ENCODE measurements at places on chromosomes 2 and 18.

DNA sequence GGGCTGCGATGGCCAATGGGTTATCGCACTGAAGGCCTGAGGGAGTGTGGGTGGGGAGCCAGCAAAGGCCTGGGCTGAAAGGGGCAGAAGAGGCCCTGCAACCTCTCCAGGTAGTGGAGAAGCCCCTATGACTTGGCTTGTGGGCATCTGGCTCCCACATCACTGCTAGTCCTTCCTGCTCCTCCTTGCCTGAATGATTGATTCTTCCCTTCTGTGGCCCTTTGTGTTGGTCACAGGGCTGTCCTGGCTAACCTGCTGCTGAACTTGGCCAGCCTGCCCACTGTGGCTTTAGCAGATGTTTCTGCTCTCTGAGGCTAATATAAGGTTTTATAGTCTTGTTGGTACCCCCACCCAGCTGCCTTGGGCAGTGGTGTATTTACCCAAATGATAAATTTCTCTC is 136.2 kb upstream of the ALPP start:
- no peak for DNase-seq

DNA sequence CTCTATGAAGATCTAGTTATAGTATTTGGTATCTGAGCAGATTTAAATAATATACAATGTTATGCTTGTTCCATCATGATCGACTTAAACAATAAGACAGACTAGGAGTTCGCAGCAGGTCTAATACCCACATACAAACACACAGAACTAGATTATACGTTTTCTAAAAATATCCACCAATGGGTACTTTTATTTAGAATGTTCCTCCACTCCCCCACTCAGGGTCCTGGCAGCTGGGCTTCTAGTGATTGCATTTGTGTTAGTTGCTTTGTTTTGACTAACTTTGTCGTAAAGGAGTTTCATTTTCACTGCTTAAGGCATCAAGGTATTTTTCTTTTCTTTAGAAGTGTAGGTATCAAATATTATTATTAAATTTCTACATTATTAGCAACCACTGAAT is 91.4 kb downstream of the RPRM start:
- DNase-seq = no peak

DNA sequence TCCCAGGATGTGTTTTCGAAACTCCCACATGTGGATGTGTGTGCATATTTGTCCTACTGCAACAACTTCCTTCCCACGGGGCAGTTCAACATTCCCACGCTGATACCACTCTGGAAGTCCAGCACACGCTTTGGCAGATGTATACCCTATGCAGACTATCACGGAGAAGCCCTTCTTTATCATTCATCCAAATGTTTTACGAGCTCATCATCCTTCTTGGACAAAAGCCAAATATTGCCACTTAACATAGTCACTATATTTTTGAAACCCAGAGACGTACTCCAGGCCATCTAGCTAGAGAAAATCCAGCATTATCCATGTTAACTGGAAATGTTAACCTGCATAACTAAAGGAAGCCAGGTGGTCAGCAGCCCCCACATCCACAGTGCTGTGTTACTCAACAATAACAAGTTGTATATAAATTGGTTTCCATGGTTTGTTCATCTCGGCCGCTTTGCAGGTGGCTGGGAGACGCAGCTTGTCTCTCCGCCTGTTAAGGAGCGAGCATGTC is 131.5 kb downstream of the ZNF532 start:
- peak; percentile 9 for DNase-seq

- no peak for DNase-seq
These were observed 13.4 kb upstream of the KCTD1 start for GRCh38 chr18:26561769-26562168.

DNA sequence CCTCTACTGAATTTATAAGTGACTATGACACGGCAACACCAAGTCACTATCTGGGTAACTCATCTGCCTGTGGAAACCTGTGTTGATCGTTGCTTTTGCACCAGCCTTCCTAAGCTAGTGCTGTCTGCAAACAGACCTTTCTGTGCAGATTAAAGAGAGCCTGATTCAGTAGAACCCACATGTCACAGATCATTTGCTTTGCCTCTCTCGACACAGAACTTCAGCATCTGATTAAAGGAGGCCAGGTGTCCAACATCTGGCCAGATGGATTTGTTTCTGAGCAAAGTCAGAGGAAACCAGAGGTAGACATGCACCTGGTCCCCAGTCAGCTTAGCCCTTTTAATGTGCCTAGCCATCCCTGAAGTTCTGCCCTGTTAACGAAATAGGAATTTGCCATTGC is 15.0 kb upstream of the TTR start:
- DNase-seq = peak; percentile 31

GRCh38 chr2:120385355-120386127 is 39.6 kb downstream of the INHBB start:
- no peak for DNase-seq

GRCh38 chr2:68251855-68252399 is 405 bp downstream of the PPP3R1 start:
- no peak for DNase-seq

DNA sequence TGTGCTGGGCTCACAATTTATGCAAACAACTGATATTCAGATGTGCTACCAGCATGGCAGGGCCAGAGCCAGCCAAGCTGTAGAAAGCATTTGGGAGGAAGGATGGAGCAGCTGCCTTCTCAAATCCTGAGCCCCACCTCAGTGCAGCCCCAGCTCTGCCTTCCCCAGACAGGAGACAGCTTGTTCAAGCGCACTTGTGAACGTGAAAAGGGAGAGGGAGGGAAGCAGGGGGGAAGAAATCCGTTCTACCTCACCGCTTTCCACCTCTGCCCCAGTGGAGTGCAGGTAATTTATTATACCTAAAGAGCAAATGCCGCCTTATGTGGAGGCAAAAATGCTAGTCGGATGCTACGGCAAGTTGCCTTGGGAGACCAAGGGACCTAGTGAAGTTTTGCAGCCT is 66.0 kb upstream of the SLC14A2 start:
- no peak for DNase-seq

DNA sequence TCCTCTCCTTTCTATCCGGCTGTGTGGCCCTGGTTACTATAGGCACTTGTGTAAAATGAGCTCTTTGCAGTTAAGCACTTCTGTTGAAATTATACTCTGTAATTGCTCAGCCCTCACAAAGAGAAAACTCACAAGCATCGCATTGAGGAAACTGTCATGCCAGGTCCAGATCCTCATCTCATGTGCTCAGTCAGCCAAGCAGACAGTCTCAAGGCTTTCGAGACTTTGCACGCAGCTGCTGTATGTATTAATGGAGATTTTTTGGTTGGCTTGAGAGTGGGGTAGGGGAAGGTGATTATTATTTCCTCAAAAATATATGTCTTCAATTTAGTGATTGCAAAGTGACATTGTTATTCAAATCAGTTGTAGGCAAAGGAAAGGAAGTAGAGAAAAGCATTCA is 33.0 kb upstream of the PHLPP1 start:
- DNase-seq = no peak

DNA sequence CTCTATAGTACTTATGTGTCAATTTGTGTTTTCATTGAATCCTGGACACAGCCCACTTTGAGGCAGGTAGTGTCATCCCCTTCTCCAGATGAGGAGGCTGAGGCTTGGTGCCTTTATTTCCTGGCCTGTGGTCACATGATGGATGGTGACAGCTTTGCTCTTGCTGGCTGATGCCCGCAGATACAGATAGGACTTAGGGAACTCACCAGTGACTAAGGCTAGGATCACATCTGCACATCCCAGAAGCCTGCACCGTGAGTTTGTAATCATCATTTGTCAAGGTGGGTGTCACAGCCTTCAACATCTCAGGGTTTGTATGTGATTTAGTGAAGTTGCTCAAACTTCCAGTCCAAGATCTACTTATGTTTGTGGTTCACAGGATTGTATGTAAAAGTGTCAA is 295.1 kb upstream of the RAB12 start:
- DNase-seq = no peak

DNA sequence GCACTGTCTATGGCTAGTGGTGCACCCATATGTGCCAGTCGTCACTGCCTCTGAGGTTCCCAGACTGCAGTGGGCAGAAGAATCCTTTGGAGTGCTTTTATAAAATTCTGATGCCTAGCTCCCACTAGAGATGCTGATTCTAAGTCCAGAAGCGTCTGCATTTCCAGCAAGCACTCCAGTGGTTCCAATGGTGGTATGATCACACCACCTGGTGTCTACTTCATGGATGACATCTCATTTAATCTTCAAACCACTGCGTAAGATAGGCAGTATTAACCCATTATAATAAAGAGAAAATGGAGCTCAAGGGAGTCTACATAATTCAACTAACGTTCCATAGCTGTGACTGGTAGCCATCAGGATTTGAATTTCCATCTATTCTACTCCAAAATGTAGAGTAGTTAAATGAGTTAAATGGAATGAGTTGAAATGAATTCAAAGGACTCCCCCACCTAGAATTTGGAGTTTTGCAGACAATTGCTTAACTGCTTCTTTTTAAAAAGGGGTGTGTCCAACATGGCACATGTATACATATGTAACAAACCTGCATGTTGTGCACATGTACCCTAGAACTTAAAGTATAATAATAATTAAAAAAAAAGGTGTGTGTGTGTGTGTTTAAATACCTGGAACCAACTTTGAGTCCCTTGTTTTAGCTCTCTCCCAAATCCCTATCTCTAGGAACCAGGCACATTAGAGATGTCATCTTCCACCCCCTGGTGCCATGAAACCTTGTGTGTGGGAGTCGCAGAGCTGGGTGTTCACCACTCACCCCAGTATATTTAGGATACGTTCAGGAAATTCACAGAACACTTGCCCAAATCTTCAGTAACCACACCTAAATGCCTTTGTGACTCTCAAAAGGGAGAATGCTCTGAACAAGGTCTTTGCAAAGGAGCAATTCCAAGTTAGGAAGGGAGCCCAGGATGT is 14.1 kb downstream of the LAMA3 start:
- DNase-seq = peak; percentile 77

GRCh38 chr2:17115042-17115441 is 403.2 kb downstream of the RAD51AP2 start:
- no peak for DNase-seq

GRCh38 chr2:119472749-119473148 is 41.1 kb downstream of the TMEM37 start:
- no peak for DNase-seq

DNA sequence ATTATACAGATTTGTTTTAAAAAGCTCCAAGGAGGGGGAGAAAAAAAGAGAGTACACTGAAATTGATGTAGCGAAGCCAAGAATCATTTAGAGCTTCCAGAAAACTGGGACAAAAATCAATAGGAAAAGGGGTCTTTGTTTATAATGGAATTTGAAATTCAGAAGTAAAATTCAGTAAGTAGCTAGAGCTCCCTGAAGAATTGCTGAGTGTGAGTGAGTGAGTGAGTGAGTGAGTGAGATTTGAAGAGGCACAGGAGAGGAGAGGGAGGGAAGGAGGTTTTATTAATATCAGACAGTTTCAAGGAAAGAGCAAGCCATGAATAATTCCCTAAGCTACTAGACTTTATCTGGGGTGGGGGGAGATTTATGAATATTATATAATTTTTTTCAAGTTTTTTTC is 60.7 kb upstream of the ARHGAP28 start:
- no peak for DNase-seq

GRCh38 chr2:239057533-239057932 is 209.6 kb downstream of the TWIST2 start:
- no peak for DNase-seq

DNA sequence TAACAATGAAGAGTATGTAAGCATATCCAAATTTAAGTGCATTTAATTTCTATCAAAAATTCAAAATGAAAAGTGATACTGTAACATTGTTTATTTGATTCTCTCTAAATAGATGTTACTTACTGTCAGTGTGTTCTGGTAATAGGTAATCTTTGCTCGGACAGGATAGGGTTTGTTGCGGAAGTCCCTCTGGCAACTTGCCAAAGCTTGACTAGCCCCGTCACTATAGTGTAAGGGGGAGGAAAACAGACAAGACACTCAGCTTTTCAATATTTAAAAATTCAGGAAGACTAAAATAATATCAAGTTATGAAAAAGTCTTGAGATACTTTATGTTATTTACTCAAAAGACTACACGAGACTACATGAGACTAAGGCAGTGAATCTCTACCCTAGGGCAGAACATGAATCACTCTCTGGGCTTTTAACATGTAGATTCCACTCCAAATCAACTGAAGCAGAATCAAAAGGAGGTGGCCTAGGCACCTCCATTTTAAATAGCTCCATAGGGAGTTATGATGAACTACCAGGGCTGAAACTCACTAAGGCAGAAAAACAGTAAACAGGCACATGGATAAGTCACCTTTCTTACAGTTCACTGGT is 5.9 kb downstream of the LMAN1 start:
- DNase-seq = no peak

- DNase-seq = no peak
These were observed 105.6 kb downstream of the TNS1 start for GRCh38 chr2:217897091-217897715.

DNA sequence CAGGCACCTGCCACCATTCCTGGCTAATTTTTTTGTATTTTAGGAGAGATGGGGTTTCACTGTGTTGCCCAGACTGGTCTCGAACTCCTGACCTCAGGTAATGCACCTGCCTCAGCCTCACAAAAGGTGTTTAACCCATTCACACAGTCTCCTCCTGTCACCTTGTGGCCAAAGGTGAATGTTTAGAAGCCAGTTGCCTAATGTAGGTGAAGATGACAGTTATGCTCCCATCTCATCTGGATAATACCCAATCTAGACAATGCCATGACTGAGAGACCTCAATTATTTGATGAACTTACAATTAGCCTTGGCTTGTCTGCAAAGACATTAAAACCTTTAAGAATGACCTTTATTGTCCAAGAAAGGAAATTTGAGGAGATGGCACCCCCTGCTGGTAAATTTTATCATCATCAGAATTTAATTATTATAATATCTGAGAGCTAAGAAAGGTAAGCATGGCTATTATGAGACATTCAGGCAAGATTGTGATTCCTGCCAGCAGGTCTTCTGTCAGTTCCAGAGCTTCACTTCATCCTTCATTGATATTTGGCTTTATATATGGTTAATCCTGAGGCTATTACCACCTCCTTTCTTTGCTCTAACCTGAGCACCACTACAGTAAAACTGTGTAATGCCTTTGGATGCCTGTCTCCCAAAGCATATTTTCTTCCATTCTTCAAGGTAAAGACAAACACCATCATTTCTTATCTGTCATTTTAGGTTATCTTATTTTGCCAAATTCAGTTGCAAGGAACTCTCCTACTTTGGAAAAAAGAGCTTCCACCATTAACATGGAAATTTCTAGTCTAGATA is 117.6 kb downstream of the FAM124B start:
- peak; percentile 68 for DNase-seq

- DNase-seq = no peak
These were observed 47.4 kb downstream of the RHOB start for GRCh38 chr2:20494241-20494640.

- DNase-seq = peak; percentile 43
These were observed 11.5 kb upstream of the SERPINB13 start for GRCh38 chr18:63575681-63576080.

DNA sequence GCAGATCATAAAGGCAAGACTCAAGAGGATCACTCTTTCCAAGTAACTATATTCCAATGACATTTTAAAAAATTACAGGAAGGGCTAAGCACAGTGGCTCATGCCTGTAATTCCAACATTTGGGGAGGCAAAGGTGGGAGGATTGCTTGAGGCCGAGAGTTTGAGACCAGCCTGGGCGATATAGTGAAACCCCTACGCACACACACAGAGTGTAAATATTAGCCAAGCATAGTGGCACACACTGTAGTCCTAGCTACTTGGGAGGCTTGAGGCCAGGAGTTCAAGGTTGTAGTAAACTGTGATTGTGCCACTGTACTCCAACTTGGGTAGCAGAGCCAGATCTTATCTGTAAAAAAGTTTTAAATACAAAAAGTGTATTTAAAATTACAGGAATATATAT is 450.2 kb upstream of the NRP2 start:
- no peak for DNase-seq

- DNase-seq = no peak
These were observed 170.7 kb downstream of the DIS3L2 start for GRCh38 chr2:232132181-232132580.
